ENCODE measurements at places on chromosomes 3 and 15.

GRCh38 chr15:101006931-101007691 lies 88.0 kb downstream of the LRRK1 start:
- peak; percentile 63 for DNase-seq

- DNase-seq, result no peak
These were observed 26.5 kb upstream of the ACTC1 start for GRCh38 chr15:34821831-34822230.

- DNase-seq, result no peak
These were observed 363.5 kb downstream of the EPHB1 start for GRCh38 chr3:135158520-135158919.

- no peak for DNase-seq
These were observed 36.6 kb downstream of the CD86 start for GRCh38 chr3:122091602-122092295.

GRCh38 chr3:111303760-111304159 lies 232.1 kb downstream of the NECTIN3 start:
- no peak for DNase-seq

- DNase-seq, result no peak
These were observed 50.6 kb downstream of the KBTBD8 start for GRCh38 chr3:67048715-67049074.

DNA sequence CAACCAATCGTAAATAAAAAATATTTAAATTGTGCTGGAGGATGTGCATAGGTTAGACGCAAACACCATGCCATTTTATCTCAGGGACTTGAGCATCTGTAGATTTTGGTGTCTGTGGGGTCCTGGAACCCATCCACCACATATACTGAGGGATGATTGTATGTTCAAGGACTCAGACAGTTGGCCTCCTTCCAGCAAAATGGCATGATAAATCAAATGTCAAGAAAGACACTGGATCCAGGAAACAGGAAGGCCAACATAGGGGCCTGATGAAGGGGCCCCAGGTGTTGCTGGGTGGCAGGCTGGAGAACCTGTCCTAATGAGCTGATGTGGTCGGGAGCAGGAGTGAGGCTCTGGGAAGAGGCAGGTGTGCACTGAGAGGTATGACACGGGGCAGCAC lies 289.5 kb downstream of the GABRG3 start:
- no peak for DNase-seq

- DNase-seq, result peak; percentile 11
These were observed 619.3 kb downstream of the SI start for GRCh38 chr3:164458986-164459385.

GRCh38 chr15:34436956-34437442 lies 609 bp downstream of the GOLGA8A start:
- DNase-seq, result no peak

DNA sequence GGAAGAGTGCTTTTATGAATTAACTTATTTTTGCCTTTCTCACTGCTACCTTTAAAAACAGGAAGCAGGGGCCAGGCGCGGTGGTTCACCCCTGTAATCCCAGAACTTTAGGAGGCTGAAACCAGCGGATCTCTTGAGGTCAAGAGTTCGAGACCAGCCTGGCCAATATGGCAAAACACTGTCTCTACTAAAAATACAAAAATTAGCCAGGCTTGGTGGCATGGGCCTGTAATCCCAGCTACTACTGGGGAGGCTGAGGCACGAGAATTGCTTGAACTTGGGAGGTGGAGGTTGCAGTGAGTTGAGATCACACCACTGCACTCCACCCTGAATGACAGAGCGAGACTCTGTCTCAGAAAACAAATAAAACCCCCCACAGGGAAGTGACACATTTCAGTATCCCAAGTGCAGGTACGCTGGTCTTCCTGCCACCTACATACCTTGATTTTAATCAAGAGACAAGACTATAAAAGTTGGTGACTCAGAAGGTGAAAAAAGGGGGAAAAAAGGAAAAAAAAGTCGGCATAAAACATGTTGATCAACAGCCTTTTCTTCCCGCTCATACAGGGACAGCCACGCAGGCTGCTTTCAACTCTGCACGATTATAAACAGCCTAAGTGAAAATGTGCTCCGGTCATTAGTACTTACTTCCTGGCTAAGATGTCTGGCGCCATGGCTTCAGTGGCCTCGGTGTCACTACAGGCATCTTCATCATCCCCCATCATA lies 18.8 kb downstream of the PPP1R2 start:
- no peak for DNase-seq

DNA sequence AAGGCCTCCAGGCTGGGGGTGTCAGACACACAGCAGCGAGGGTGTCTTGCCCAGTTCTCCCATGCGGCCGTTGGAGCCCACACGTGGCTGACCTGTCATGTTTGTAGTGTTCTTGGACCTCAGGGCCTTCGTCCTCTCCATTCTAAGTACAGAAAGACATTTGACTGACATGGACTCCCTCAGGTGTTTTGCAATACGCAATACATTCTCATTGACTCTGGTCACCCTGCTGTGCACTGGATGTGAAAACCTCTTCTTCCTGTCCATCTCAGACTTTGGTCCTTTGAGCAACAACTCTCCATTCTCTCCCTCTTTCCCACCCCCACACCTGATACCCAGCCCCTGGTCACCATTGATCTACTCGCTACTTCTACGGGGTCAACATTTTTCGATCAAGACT lies 28.9 kb upstream of the ACAD9 start:
- DNase-seq, result no peak

GRCh38 chr15:45179221-45179985 lies 8.4 kb downstream of the SHF start:
- DNase-seq, result no peak

GRCh38 chr15:98035577-98036010 lies 75.1 kb downstream of the ARRDC4 start:
- DNase-seq, result no peak

DNA sequence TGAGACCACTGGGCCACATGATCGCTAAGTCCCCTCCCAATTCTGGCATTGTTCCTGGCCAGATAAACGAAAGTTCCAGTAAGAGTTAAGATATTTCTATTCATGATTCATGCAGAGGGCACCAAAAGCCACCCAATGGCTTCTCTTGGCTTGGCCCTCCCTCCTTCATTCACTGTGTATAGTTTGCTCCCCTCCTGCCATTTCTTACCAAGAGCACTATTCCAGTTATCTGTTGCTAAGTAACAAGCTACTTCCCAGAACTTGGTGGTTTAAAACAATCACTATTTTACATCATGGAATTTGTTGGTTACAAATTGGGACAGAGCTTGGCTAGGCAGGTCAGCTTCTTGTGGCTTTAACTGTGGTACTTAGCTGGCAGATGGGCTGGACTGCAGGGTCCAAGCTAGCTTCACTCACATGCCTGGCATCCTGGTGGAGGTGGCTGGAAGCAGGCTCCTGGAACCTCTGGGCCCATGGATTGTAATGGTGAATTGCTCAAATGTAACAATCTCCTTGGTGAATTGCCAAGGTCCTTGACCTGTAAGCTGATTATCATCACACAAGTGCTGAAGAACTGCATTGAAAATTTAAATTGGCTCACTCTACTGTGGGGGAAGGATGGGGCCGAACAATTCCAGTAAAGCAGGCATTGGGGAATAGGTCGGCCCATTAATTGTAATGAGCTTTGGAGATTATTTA lies 16.6 kb downstream of the EAF1 start:
- no peak for DNase-seq

DNA sequence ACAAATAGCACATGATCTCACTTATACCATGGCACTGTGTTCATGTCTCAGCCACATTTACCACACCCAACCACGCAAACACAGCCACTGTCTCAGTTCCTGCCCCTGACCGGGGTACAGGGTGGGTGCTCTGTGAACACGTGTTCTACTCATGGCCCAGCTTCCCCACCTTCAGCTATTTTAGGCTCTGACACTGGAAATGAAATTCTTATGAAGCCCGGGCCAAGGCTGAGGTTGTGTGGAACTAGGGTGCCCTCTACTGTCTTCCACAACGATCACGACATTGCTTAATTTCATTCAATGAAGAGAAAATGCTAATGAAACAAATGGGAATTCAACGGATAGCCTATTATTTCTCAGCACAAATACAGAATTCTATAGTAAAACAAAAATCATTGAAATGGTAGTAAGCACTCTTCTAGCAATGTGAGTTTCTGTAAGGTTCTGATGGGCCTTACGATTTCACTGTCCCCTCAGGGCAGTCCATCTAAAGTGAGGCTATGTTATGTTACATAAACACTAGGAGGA lies 2.1 kb upstream of the GABRA5 start:
- no peak for DNase-seq

GRCh38 chr3:107240183-107241091 lies 136.8 kb upstream of the CCDC54 start:
- peak; percentile 74 for DNase-seq

GRCh38 chr15:66039117-66039871 lies 170.0 kb downstream of the RAB11A start:
- no peak for DNase-seq

DNA sequence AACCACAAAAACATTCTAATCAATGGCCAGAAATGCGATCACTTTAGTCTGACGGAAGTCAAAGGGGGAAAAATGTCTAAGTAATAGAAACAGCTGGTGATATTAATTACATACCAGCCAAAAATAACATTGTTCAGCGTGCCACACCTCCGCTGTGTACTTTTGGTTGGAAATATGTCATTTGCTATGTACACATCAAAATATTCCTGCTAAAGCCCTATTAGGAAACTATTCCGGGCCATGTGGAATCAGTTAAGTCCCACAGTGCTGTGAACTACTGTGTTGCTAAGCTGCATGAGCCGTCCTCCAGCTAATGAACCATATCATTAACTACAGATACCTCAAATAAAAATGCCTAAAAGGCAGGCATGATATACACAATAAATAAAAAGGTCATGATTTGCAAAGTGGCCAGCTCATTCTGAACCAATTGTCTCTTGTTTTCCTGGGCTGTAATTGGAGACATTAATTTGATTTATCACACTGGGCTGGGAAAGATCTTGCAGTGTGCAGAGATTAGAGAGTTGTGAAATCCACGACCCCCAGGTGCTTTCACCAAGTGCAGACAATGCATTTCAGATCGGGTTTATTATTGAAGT lies 200.5 kb upstream of the LRTM1 start:
- DNase-seq, result no peak

- DNase-seq, result no peak
These were observed 3.3 kb downstream of the TPM1 start for GRCh38 chr15:63045879-63046278.

DNA sequence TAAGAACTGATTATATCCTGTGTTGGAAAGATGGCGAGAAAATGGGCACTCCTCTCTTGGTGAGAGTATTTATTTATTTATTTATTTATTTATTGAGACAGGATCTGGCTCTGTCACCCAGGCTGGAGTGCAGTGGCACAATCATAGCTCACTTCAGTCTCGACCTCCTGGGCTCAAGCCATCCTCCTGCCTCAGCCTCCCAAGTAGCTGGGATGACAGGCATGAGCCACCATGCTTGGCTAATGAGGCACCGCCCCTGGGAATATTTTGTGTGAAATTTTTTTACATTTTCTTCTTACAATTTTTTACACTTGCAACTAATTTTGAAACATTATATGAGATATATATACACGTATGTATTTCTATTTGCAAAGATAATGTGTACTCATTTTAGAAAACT lies 150.5 kb upstream of the PRR20G start:
- DNase-seq, result no peak

Measured in T1000 (cell line).